NCI-H510A (cell line): ENCODE measurements at places on chromosomes 6 and 20.

- no peak for DNase-seq
These were observed 751.9 kb upstream of the CHD6 start for GRCh38 chr20:42370075-42370474.

DNA sequence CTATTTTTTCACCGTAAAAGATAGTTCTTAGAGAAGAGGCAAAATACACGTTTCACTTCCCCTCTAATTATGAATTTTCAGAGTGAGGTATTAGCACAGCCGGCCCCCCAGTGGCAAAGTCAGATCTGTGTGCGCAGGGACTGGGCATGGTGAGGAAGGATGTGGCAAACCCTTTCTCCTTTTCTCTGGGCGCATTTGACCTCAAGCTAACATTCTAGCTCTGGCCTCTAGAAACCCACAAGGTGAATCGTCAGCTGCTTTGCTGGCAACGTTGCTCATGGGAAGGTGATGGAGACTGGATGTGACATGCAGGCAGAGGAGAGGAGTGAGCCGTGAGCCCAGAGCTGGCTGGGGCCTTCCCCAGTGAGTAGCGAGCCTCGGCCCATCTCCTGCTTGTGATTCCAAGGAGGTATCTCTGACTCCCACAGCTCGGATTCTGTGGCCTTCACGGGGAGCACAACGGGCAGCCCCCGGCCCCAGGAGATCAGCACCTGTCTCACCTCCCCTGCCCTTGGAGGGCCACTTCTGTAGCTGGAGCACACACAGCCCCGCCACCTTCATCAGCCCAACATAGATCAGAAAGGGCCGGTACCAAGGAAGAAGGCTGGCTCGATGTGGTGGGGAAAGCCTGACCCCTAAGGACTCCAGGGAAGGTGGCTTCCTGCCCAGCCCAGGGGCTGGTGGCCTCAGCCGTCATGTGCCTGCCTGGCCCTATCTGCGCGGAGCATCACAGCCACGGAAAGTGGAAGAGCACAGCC lies 152.8 kb downstream of the TAF4 start:
- DNase-seq, result no peak

GRCh38 chr20:11890331-11891076 lies 27.2 kb upstream of the BTBD3 start:
- peak; percentile 97 for DNase-seq

GRCh38 chr6:161162722-161163121 lies 111.1 kb downstream of the AGPAT4 start:
- no peak for DNase-seq

- no peak for DNase-seq
These were observed 69.8 kb downstream of the CDC40 start for GRCh38 chr6:110250058-110250457.

GRCh38 chr6:38714239-38715015 lies 684 bp upstream of the DNAH8 start:
- no peak for DNase-seq

DNA sequence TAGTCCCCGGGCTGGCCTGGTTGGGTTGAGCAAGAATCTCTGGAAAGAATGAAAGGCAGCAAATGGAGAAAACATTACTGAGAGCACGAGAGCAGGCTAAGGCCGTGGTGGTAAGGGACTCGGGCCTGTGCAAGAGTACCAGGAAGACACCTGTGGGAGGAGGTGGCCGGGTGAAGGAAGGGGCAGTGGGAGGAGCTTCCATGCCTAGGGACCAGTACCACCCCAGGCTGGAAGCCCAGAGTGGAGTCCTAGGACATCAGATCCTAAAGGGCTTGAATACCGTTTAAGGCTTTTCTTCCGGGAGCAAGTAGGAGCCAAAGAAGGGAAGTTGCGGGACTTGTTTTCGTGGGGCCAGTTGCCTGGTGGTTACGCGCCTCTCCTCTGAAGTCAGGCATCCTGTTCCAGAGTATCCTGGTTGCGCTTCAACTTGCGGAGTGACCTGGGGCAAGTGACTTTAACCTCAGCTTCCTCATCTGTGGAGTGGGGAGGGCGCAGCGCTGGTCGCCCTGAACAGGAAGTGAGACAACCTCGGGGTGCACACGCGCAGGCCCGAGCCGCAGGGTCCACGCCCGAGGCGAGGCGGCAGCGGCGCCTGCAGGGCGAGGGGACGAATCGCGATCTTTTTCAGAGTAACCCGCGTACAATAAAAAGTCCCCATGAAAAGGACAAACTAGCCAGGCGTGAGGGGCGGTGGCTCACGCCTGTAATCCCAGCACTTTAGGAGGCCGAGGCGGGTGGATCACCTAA lies 1.1 kb upstream of the TPD52L2 start:
- DNase-seq, result peak; percentile 71

- peak; percentile 39 for DNase-seq
These were observed 3.8 kb downstream of the COL12A1 start for GRCh38 chr6:75201901-75202672.

DNA sequence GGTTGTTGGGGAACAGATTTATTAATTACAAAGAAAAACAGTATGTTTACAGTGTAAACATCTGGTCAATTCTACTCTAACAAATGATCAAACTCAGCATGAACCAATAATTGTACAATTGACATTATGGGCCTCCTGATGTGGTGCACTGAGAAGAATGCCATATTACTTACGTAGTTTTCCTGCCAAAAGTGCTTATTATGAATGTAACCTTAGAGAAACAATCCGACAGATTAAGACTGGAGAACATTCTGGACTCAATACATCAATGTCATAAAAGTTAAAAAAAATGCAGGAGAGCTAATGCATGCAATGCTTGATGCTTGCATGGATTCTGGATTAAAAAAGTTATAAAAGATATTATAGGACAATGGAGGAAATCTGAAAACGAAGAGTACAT lies 69.0 kb downstream of the LYRM4 start:
- DNase-seq, result no peak

GRCh38 chr6:72382602-72383529 lies 239.0 kb upstream of the KCNQ5 start:
- DNase-seq, result no peak

DNA sequence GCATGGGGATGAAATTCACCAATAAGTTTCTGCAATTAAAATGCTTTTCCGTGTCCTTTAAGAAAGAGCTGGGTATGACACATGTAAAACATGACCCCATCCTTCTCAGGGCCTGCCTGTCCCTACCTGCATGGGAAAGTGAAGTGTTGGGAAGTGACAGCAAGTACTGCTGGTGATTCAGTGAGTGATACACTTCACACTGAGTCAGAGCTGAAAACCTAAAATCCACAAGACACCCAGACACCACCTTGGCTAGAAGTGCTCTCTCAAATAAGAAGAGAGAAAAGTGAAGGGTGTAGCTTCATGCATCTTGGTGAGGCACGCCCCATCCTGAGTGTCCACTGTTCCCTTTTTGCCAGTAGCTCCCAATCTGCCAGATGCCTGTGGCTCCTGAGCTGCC lies 3.3 kb downstream of the RAB22A start:
- no peak for DNase-seq

DNA sequence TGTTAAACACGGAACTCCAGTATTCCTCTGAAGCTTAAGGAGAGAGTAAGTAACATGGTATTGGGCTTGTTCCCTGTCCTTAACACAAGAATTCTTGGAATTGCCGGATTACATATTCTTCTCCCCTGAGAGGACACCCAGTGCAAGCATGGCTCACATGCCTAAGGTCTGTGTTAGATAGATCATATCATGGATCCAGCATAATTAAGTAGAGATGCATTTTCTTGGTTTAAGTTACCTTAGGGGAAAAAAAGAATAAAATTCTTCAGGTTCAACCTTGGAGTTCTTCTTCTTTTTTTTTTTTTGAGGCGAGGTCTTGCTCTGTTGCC lies 53.9 kb downstream of the AKAP12 start:
- DNase-seq, result no peak

- no peak for DNase-seq
These were observed 96.4 kb upstream of the EPHA7 start for GRCh38 chr6:93515736-93516135.

GRCh38 chr6:111985202-111985731 lies 68.6 kb upstream of the CCN6 start:
- DNase-seq, result peak; percentile 23

DNA sequence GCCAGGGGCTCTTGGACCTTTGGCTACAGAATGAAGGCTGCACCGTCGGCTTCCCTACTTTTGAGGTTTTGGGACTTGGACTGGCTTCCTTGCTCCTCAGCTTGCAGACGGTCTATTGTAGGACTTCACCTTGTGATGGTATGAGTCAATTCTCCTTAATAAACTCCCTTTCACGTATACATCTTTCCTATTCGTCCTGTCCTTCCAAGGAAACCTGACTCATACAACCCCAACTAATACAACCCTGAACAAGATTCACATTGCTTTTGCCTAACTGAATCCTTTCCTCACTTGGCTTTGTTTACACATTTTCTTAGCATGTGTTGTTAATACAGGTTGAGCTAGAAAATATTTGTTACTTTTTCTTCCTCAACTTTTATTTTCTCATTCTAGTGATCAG lies 21.9 kb downstream of the TBXT start:
- no peak for DNase-seq

DNA sequence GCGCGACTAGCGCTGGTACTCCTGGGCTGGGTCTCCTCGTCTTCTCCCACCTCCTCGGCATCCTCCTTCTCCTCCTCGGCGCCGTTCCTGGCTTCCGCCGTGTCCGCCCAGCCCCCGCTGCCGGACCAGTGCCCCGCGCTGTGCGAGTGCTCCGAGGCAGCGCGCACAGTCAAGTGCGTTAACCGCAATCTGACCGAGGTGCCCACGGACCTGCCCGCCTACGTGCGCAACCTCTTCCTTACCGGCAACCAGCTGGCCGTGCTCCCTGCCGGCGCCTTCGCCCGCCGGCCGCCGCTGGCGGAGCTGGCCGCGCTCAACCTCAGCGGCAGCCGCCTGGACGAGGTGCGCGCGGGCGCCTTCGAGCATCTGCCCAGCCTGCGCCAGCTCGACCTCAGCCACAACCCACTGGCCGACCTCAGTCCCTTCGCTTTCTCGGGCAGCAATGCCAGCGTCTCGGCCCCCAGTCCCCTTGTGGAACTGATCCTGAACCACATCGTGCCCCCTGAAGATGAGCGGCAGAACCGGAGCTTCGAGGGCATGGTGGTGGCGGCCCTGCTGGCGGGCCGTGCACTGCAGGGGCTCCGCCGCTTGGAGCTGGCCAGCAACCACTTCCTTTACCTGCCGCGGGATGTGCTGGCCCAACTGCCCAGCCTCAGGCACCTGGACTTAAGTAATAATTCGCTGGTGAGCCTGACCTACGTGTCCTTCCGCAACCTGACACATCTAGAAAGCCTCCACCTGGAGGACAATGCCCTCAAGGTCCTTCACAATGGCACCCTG lies 1.6 kb downstream of the TPBG start:
- no peak for DNase-seq

DNA sequence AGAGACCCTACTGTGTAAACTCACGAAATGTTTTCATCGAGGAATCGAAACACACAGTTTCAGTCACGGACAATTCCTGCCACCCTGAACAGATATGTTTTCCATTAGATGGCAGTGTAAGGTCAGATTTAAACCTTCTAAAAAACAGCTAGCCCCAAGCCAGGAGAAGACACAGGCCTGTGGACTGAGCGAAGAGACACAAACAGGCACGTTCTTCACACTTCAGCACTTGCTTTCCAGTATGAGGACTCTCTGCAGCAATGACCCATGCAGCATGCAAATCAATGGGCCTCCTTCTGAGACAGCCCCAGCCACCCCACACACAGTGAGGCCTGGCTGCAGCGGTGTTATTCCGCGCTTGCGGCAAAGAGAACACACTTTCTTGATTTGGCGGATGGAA lies 31.9 kb downstream of the HUS1B start:
- DNase-seq, result no peak
